Epithelial cell of prostate (primary cell): ENCODE measurements at places on chromosomes 6 and 20.

DNA sequence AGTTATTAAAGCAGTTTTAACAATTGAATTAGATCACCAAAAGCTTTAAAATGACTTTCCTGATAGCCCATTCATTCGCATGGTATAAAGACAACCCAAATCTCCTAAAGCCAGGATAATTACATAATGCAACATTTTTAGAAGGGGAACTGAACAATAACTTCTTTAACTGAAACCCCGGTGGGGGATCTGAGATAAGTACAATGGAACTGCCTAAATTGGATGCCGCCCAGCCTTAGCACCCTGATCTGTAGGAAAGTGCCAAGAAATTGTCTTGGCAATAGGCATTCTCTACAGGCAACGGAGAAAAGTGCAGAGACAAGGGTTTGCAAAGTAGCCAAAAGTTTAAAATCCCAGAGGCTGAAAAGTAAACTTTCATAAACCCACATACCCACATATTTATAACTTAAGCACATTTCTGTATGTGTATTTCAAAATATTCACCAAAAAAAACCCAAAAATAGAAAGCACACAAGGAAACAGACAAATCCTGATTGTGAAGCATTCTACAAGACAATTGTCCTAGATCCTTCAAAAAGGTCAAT, 98.8 kb upstream of the BEND6 start:
- no peak for DNase-seq

DNA sequence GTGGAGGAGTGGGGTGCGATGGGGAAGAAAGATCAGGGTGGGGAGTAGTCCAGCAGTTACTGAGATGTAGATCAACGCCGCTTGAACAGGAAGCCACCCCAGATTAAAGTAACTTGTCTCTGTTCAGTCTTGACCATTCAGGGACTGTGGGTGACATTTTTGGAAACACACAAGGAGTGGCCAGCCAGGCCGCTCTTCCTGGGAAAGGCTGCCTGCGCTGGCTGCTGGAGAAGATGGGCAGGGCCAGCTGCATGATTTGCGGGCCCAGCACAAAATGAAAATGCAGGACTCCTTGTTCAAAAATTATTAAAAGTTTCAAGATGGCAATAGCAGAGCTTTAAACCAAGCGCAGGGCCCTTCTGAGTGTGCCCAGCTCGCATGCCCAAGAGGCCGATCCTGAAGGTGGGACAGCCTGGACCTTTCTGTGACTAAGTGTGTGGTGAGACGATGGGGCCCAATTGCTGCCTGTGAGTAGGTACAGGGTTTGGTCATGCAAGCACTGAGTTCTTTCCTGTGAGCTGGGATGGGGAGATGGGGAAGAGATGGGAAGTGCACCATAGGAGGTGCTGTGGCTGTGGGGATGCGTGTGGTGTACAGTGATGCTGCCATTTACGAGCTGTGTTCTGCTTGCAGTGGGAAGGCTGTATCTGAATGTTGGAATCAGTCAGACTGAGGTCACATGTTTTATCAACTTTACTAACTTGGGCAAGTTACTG, 51.3 kb downstream of the DAAM2 start:
- no peak for DNase-seq

- DNase-seq: no peak
Measured at GRCh38 chr6:35087361-35088280, 53.5 kb downstream of the TCP11 start.

DNA sequence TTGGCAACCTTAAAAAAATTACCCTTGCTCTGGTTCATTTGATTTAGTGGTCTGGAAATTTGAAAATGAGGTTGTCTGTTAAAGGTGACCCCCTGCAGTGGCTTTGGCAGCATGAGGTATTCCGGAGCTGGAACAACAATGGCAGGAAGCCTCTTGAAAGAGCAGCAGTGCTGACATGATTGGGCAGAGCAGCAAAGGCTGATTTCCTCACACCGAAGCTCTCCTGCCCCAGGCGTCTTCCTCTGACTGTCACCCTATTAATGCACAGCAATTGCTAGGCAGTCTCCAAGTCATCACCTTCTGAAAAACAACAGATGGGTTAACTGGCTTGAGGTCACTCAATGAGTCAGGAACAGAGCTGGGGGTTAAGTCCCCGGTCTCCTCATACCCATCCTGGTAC, 241.8 kb upstream of the MMS22L start:
- DNase-seq: peak; percentile 12

- DNase-seq: no peak
Measured at GRCh38 chr20:57596998-57597939, 23.0 kb downstream of the ZBP1 start.

- no peak for DNase-seq
Measured at GRCh38 chr6:166026586-166027126, 141.0 kb downstream of the TBXT start.

DNA sequence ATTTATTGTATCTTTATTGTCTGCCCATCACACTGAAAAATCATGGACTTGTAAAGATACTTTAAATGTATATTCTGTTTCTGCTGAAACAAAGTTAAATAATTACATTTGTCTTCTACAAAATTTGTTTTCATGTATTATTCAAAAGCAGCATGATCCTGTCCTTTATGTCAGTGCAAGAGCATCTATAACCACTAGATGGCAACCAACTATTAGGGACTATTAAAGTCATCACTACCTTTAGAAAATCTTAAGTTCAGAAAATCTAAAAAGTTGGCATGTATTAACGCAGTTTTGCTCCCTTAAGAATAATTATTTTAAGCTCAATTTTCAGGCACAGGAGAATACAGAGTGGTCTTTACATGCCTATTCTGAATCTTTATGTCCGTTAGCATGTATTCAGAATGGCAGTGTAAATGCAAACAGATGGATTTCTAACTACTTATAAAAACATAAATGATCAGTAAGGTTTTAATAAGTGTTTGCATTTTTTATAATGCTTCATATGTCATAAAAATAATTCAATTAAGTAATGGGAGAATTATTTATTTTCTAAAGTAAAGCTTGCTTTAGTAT, 17.8 kb downstream of the TMEM30A start:
- DNase-seq: no peak

DNA sequence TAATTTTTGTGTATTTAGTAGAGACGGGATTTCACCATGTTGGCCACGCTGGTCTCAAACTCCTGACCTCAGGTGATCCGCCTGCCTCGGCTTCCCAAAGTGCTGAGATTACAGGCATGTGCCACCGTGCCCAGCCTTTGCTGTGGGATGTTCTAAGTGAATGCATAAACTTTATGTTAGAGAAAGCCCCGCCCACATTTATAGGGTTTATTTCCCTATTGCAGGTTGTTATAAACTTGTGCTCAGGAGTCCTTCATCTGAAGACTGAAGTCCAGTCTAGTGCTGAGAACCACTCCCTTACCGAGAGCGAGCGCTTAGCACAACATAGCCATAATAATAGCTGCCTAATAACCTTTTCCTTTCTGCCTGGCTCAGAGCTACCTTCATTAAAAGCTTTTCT, 75.4 kb upstream of the ZNF217 start:
- no peak for DNase-seq

GRCh38 chr6:2758980-2759379, 6.2 kb upstream of the WRNIP1 start:
- DNase-seq: no peak

- DNase-seq: no peak
Measured at GRCh38 chr20:20525214-20525613, 157.3 kb downstream of the INSM1 start.

- no peak for DNase-seq
Measured at GRCh38 chr20:57062696-57063270, 203.7 kb downstream of the BMP7 start.

DNA sequence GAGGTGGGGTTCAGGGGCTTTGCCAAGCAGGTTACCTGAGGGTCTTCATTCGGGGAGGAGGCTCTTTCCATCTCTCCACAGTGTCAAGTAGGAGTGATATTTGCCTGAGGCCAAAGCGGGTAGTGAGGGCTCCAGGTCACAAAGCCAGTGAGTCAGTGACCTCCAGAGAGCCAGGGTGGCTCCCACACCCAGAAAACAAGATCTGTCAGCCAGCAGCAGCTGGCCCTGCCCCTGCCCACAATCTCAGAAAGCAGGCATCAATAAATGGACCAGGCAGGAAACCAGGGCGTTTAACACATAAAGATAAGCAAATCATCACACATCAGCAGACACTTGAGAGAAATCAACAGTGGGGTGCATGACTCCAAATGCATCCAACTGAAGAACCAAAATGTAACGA, 250.8 kb downstream of the CDH26 start:
- DNase-seq: no peak

- no peak for DNase-seq
Measured at GRCh38 chr6:610882-611281, 46.0 kb downstream of the HUS1B start.

DNA sequence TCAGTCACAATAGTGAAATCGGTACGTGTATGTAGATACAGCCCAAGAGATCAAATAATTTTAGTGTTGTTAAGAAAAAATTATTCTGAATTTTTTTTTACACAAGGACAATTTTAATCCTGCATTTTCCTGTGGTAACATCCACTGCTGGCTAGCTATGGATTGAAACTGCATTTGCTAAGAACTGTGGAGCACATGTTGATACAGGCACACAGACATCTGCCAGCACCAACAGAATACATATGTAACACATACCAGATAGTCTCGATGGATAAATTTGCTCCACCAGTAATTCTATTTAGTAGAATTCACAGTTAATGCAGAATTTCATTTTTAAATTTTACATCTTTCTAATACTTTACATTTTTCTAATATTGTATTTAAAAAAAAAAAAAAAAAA, 2.2 kb downstream of the ASIP start:
- DNase-seq: no peak
